ENCODE measurements at places on chromosomes 12 and 14. TPM values are rescaled to one million over a fixed set of nuclear protein-coding genes. Genes with fewer than 3 reads are reported as not detected.

Gene HHIPL1
- not detected for total RNA-seq

Gene GYS2
- 0.17 TPM for total RNA-seq

Gene ULK1
- total RNA-seq: 76.6 TPM

Gene DCN
- total RNA-seq: not detected

Gene SLC2A14
- 0.62 TPM for total RNA-seq

Gene PIANP
- 0.52 TPM for total RNA-seq

Gene FAM234B
- 2.7 TPM for total RNA-seq

Gene CIROP
- not detected for total RNA-seq

Gene GPATCH2L
- total RNA-seq: 78.1 TPM

Gene INHBC
- total RNA-seq: 0.17 TPM

Gene PEBP1
- 91.6 TPM for total RNA-seq

Gene CEBPE
- not detected for total RNA-seq

Gene SPTB
- not detected for total RNA-seq

All from CD8-positive, alpha-beta T cell (primary cell).